GM06990 (cell line): ENCODE measurements at places on chromosomes 11 and 22.

GRCh38 chr22:29225422-29226090, 19.9 kb downstream of the EMID1 start:
- DNase-seq: no peak

DNA sequence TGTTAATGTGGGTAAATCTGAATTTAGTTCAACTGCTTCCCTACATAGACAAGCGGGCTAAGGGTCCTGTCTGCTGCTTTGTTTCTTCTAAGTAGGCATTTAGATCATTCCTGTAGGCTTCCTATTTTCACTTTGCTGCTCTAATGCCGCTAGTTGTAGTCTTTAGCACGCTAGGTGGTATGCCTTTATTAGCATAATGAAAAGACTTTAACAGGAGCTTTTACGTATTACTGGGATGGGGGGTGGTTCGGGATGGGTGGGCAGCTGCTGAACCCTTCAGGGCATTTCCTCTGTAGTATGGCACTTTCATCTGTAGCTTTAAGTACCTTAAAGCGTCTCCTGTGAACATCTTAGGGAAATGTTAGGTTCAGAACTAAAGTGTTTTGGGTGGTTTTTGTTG, 85.3 kb downstream of the GGT1 start:
- DNase-seq: no peak

GRCh38 chr11:56817661-56818060, 69.2 kb upstream of the OR9G4 start:
- DNase-seq: no peak

DNA sequence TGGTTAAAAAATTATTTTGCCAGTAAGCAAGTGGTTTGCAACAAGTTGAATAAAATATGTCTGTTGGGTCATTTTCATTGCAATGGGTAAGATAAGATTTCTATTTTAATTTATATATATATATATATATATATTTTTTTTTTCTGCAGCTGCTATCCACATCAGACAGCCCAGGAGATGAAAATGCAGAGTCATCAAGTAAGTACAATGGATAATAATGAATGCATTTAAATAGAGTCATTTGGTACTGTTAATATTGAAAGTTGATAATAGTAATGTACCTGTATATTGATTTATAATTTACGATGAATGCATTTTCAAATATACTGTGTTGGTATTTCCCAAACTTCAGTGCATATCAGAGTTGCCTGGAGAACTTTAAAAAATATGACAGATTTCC, 11.5 kb downstream of the BIRC3 start:
- no peak for DNase-seq

DNA sequence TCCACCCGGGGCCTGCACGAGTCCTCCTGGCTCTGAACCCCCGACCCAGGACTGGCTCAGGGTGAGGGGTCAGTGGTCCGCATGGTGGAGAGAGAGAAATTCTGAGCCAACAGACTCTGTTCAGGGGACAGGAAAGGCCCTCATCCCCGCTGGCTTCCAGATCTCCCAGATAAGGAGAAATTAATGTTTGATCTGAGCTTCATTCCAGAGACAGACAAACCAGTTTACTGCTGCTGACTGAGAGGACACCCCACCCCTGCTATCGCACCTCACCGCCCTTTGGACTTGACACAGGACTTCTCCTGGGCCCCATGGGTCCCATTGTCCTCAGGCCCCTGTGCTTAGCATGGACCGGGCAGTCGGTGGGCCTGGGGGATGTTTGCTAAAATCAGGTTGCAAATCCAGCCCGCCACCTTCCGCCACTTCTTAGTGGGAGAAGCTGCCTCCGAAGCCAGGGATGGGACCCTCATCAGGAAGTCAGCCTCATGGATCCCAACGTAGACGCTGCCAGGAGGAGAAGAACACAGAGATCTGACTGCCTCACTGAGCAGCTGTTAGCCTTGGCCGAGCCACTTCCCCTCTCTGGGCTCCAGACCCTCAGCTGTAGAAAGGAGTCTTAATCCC, 11.2 kb upstream of the UPK3A start:
- no peak for DNase-seq

DNA sequence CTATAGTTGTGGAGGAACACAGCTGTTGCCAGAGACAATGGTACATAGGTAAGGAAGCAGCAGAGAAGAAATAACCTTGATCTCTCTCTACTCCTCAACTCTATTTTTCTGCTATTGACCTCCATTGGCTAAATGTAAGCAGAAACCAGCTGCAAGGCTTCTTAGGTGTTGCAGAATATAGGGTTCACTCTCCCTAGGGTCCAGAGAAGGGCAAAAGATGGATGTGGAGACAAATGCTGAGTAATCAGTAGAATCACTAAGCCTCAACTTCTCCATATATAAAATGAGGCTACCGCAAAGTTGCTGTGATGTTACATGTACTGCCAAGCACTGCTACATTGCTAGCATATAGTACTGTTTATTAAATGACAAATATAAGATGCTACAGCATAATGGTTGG, 120.6 kb downstream of the PDE3B start:
- peak; percentile 2 for DNase-seq

DNA sequence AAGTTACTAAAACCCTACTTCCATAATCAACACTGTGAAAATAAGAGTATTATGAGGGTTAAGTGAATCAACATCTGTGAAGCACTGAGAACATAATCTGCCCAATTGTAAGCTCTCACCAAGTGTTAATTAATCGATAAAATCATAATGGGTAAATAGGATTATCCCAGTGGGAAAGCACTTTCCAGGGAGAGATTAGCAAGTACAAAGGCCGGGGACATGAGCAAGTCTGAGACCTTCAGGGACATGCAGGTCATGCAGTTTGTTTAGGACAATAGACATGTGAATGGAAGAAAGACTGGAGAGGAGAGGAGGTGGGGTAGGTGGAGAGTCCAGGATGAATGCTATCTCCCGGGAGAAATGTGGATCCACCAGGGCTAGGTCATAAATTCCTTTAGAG, 57.8 kb upstream of the FIBIN start:
- DNase-seq: no peak

GRCh38 chr11:112826788-112827187, 134.4 kb upstream of the NCAM1 start:
- DNase-seq: no peak

GRCh38 chr11:944711-945470, 19.2 kb downstream of the AP2A2 start:
- DNase-seq: no peak

GRCh38 chr22:40414311-40414710, 43.9 kb downstream of the SGSM3 start:
- DNase-seq: no peak

DNA sequence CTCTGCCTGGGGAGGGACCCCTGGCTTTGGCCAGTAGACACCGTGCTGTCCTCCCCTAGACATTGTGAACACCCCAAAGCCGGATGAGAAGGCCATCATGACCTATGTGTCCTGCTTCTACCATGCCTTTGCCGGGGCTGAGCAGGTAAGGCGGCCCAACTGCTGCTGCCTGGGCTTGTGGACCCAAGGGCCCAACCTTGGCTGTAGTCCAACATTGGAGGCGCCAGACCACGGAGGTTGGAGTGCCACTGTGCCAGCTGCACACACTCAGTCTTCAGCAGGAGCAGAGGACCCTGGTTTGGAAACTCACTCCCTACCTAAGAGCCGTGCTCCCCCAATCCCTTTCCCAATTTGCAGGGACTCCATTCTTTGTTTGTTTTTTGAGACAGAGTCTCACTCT, 9.4 kb downstream of the ACTN3 start:
- no peak for DNase-seq

DNA sequence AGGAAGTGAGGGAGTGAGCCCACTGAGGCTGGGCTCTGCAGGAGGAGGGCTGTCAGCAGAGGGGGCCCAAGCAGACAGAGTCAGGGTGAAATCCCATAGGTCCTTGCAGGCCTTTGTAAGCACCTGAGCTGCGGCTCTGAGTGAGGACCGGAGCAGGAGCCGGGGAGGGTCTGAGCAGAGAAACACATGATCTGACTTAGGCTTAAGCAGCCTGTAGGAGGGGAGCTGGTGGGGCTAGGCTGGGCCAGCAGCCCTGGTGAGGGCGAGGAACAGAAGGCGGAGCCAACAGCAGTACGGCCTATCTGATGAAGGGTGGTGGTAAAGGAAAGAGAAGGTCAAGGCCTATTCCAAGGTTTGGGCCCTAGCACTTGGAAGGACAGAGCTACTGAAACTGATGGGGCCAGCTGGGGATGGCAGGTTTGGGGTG, 26.9 kb upstream of the CBX7 start:
- no peak for DNase-seq

GRCh38 chr11:69102732-69103615, 52.8 kb upstream of the SMIM38 start:
- DNase-seq: no peak

DNA sequence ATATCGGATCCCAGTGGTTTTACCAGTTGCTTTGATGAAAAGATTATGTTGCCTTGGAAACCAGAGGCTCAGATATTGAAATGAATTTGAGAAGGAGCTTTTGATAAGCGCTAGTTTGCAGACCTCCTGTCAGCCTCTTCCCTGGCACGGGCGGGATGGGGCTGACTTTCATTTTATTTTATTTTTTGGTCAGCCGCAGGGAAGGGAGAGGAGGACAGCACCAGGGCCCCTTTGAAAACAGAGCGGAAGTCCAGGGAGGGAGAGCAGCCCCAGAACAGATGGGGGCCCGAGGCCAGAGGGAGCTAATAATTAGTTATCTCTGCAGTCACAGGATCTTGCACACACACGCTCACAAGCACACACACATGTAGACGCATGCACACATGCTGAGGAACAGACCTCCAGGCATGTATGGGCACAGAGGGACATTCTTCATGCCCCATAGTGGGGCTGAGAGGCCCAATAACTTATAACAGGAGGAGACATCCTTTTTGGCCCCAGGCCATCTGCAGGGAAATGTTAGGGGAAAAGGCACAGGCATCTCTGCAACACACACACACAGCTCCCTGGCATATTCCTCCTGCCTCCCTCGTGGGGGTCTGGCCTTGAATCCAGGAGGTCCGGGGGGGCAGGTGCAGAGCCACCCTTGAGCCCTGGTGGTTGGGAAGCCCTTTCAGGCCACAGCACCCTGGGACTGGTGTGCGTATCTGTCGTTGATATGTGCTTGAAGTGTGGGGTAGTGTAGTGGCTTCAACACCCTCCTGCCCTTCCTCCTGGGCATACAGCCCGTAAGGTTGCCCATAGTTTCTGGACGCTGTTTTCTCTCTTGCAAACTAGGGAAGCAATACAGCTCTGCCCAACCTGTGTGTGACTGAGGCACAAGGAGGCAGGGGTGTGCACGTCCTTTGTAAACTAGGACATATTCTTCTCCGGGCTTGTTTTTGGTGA, 117.3 kb downstream of the CEP164 start:
- DNase-seq: no peak

DNA sequence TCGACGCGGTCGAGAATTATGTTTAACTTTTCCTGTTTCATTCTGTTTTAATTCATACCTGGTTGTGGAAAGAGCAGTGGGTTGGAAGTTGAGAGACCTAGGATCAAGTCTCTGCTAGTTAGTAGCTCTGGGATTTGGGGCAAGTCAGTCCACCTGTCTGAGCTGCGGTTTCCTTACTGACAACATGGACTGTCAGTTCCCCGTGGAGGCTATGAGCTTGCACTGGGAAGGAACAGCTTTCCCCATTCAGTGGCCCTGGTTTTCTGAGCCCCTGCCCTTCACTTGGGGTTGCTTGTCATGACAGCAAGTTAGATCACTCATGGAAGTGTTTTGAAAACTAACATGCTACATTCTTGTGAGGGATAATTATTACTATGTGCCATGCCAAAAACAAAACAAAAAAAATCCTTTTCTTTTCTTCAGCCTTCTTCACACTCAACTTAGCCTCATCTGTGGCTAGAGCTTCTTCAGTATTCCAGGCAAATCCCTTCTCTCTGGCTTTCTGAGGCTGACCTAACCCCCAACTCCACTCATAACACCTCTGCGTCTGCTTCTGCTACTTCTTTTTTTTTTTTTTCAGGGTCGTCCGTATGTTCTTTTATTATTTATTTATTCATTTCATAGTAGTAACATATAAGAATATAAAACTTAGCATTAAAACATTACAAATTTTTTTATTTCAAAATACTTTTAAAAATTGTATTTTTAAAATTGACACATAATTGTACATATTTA, 43.0 kb upstream of the ZBED5 start:
- DNase-seq: no peak

GRCh38 chr11:71201936-71202597, 50.3 kb downstream of the SHANK2 start:
- no peak for DNase-seq

- no peak for DNase-seq
Measured at GRCh38 chr11:61328351-61328750, 4.6 kb downstream of the DDB1 start.

DNA sequence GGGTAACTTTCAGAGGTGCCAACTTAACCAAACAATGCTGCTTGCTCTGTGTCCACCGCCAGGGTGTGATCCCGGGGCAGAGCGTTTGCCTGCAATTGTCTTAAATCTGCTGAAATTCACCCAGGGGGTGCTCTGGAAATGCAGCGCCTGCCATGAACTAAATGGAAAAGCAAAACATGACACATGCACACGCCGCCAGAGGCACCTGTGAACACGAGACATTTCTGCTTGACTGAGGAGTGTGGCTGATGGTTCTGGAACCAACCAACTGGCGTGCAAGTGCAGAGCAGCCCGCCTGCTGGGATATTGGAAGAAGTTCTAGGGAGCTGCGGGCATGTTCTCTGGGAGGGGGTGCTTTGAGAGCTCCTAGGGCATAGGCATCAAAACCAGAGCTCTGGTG, 30.4 kb downstream of the DSCAML1 start:
- no peak for DNase-seq

- no peak for DNase-seq
Measured at GRCh38 chr11:30370164-30370563, 47.3 kb downstream of the ARL14EP start.

- DNase-seq: no peak
Measured at GRCh38 chr11:105491394-105491793, 118.5 kb upstream of the GRIA4 start.

DNA sequence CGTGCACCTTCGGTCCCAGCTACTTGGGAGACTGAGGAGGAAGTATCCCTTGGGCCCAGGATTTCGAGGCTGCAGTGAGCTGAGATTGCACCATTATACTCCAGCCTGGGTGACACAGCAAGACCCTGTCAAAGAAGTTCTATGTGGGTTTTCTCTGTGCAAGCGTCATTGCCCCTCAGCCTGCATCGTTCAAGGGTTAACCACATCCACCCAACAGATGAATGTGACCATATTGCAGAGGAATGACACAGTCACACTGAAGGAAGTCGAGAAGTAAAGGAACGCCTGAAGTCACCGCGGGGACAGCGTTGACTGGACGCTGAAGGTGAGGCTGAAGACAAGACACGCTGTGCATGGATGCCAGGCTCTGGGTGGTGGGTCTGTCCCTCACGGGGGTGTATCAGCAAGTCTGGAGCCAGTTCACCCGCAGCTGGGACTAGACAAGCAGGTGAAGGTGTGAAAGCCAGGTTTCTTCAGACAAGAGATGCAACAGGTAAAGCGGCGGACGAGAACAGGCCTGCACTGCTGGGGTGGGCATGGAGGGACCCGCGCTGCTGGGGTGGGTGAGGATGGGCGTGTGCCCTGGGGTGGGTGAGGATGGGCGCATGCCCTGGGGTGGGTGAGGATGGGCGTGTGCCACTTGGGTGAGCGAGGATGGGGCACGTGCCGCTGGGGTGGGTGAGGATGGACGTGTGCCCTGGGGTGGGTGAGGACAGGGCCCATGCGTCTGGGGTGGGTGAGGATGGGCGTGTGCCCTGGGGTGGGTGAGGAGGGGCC, 36.5 kb upstream of the TOLLIP start:
- DNase-seq: no peak
